ENCODE measurements at places on chromosomes 2 and 18.

GRCh38 chr2:226962176-226962773 is 126.4 kb downstream of the RHBDD1 start:
- DNase-seq, result no peak

GRCh38 chr2:238285653-238286082 is 2.7 kb downstream of the PER2 start:
- peak; percentile 97 for DNase-seq

- DNase-seq, result no peak
Measured at GRCh38 chr2:119134775-119135174, 23.8 kb downstream of the C1QL2 start.

DNA sequence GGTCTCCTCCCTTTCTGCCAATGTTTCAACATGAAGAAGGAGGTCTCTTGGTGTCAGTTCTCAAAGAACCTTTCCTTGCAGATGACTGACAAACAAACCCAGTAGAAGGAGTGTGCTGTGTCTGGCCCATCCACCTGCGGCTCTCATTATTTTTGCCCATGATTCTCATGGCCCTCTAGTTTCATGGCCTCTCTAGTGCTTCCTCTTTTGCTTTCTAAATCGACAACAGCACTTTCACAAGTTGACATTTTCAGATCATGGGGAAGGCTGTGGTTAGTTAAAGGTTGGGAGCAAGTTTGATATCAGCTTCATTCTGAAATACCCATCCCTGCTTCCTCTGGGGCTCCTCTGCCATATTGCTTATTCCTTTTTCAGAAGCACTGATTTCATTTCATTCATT is 805.2 kb downstream of the SLC4A3 start:
- DNase-seq, result no peak

DNA sequence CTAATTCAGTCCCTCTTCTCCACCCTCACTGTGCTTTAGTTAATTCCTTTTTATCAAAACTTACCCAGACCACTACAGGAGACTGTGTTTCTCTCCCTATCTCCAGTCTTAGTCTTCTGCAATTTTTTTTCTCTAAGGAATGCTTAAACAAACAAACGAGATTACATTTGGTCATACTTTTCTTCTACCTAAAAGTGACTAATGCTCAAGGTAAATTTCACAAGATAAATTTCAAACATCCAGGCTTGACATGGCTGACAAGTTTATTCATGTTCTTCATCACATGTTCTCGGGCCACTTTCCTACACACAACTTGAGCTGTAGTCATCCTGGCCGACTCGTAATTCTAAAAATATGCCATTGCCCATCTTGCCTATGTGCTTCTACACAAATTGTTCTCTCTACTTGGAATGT is 23.2 kb upstream of the ACSL3 start:
- no peak for DNase-seq

- DNase-seq, result no peak
Measured at GRCh38 chr2:176554101-176555048, 285.1 kb downstream of the MTX2 start.

DNA sequence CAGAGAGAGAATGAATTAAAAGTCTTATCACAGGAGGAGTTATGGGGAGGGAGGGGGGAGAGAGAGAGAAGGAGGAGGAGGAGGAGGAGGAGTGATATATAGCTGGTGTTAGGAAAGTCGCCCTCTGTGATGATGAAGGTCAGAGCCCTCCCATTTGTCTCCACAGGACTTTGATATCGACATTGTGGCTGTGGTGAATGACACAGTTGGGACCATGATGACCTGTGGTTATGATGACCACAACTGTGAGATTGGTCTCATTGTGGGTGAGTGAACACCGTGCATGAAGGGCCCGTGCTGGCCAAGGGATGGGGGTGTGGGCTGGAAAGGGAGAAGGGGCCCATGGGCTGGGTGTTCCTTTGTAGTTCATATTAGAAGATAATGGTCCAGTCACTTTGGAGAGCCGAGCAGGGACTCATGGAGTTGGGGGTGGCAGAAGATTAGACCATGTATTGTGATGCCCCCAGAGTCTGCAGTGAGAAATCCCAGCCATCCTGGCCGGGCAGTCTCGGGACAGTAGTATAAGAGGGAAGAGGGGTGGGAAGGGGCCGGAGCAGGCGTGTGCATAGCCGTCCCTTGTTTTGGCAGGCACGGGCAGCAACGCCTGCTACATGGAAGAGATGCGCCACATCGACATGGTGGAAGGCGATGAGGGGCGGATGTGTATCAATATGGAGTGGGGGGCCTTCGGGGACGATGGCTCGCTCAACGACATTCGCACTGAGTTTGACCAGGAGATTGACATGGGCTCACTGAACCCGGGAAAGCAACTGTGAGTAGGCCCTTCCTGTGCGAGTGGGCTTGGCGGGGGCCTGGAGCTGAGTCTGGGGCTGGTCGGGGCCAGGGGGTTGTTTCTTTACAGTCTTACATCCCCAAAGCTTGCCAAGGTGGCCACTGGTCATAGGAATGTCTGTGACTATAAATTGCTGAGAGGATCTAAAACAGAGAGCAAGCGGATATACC is 40.0 kb downstream of the HK2 start:
- no peak for DNase-seq

DNA sequence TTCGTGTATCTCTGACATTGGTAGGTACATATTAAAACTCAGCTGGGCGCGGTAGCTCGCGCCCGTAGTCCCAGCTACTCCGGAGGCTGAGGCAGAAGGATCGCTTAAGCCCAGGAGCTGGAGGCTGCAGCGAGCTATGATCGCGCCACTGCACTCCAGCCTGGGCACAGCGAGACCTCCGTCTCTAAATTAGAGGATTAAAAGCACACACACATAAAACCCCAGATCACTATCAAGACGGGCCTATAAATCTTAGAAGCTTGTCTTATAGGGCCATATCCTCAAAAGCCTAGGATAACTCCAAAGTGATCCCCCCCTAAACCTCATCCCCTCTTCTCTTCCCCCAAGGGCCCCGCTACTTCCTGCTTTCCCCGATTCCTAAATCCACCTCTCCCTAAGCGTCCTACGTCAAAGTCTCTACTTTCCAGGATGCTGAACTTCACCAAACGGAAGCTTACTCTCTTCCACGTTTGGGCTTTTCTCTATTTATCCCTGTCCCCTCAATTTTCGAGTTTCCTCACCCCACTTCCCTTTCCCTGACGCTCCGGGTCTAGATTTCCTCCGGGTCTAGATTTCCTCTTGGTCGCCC is 707 bp downstream of the KRCC1 start:
- DNase-seq, result no peak

DNA sequence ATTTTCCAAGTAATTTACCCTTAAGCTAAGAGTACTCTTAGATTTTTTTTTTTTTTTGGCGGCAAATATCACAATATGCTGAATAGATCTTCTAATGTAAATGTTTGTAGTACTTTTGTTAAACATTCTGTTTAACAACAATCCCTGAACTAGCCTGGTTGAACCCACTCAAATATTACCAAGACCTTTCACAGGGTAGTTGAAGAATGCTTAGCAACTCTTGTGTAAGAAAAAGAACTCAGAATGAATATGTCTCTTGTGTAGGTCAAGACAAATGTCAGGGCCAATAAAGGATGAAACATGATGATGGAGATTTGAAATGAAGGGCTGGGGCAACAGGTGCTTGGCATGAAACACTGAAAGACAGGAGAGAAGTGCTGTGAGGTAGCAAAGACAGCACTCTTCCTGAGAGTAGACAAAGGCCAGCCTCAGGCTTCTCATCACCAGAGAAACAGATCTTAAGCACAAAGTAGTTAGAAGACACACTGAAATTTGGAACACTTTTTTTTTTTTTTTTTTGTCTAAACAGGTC is 597.3 kb downstream of the ERBB4 start:
- no peak for DNase-seq

All from GM04504 (cell line).